Femur (tissue), 1 donor: ENCODE measurements at places on chromosomes 3 and 15.

DNA sequence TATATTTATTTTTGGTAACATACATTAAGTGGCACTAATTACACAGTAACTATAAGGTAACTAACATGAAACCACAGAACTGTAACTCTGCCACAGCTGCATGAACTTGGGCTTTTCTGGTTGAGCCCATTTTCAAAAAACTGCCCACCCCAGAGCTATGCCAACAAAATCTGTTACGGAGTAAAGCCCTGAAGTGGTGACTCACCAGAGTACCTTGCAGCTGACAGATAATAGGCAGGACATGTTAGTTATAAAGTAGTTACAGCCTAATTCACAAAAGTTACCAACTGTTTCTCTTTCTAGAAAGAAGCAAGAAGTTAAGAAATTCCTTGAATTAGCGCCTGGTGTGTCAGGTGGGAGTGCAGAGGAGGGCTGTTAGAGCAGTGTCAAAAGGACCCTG is 1.5 kb upstream of the GPX1 start:
- no peak for DNase-seq

- DNase-seq, result no peak
These were observed 863.2 kb downstream of the TUSC7 start for GRCh38 chr3:117572786-117573185.

- no peak for DNase-seq
These were observed 72.1 kb upstream of the SETMAR start for GRCh38 chr3:4231041-4231440.

- no peak for DNase-seq
These were observed 3.6 kb downstream of the WHAMM start for GRCh38 chr15:82812994-82813393.

DNA sequence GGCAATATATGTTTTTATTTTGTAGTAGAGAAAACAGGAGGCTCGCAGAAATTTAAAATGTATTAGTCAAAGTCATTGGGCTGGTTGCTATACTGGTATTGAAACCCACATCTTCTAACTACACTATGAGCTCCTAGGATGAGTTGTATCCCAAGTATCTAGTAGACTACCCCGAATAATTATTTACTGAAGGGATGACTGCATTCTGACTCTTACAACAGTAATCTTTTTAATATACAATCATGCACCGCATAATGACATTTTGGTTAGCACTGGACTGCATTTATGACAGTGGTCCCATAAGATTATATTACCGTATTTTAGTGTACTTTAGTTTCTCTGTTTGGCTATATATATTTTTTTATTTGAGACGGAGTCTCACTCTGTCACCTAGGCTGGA is 15.3 kb downstream of the PIGB start:
- DNase-seq, result no peak
